ENCODE measurements at places on chromosomes 2 and 18.

- no peak for DNase-seq
Measured at GRCh38 chr2:161123531-161124030, 36.6 kb upstream of the TANK start.

- DNase-seq: no peak
Measured at GRCh38 chr18:79496978-79497637, 101.4 kb downstream of the NFATC1 start.

DNA sequence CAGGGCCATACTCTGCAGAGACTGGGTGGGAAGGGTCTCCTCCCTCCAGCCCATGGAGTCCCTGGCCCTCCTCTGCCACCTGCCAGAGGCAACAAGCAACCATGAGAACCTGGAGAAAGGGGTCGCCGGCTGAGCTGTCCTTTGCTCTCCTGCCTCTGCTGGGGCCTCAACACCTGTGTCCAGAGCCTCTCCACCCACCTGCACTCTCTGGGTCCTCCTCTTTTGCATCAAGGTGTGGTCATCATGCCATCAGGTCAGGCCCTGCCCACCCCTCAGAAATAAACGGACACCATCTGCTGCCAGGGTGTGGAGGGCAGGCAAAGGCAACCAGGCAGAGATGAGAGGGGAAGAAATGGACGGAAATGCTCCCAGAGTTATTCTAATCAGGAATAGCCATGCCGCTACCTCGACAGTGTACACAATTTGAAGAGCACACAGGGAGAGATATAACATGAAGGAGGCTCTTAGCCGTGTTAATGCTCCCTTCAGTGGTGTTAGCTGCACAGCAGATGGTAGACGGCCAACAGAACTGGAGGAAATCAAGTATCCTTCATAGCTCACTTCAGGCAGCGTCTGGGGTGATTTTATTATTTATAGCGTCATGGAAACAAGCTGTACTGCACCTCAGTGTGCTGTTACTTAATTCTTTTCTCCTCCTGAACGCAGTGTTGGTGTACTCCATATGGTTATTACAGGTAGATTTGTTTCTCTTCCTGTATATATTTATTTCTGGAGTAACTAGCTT is 247.9 kb downstream of the TSN start:
- DNase-seq: no peak

DNA sequence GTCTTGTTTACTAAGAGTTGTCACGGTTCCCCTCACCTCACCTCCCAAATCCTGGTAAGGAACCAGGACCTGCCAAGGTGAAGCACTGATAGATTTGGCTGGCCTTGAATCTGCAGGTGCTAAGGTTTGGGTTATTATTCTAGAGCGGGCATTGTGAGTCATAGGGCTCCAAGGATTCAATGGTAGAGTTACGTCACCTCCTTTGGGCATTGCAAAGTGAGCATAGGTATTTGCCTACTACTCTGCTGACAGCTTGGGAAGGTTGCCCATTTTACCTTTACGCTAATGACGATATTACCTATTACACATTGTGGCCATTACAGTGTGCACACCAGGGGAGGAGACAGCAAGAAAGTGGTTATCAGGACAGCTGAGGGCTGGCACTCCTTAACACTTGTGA is 59.3 kb downstream of the SETBP1 start:
- DNase-seq: no peak

- DNase-seq: no peak
Measured at GRCh38 chr2:63054841-63055225, 4.2 kb downstream of the OTX1 start.

DNA sequence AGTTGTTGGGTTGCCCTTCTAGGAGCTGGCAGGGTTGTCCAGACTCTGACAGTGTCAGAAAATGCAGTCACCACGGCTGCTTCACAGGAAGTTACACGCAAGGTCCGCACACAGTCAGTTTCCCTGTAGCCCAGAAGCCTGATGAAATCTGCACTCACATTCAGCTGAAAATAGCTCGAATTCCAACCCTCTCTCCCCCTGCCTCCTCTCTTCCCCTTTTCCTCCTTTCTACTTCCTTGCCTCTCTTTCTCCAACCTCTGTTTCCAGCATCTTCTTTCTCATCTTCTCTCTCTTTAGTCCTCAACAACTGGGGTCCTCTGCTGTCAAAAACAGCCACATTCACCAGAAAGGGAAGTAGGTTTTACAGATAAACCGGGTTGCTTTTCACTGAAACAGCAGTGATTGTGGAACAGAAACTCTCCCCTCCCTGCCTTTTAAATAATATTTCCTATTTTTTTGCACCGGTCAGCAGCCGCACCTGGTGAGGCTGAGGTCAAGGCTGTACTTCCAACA is 69.3 kb downstream of the BCL11A start:
- DNase-seq: no peak

- DNase-seq: no peak
Measured at GRCh38 chr2:120439067-120439368, 93.1 kb downstream of the INHBB start.

Measured in NCI-H2081 treated with DMSO at 0.1 percent for 48 hours (cell line).